ENCODE measurements at places on chromosomes 6 and 20.

DNA sequence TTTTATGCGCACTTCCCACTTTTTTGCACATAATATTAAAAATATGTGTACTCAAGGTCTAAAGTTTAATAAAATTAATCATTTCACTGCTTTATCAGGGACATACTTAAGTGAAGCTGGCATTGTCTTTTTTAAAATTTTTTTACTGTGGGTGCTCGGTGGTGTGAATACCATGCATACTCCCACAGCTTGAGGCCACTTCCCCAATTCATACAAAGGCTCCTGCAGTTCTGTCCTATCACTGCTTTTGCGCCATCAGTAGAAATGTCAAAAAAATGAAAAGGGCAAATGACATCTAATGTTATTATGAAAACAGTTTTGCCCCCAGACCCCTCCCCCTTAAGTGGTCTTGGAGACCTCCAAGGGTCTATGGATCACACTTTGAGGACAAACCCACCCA lies 464.1 kb upstream of the ARID1B start:
- DNase-seq = no peak

DNA sequence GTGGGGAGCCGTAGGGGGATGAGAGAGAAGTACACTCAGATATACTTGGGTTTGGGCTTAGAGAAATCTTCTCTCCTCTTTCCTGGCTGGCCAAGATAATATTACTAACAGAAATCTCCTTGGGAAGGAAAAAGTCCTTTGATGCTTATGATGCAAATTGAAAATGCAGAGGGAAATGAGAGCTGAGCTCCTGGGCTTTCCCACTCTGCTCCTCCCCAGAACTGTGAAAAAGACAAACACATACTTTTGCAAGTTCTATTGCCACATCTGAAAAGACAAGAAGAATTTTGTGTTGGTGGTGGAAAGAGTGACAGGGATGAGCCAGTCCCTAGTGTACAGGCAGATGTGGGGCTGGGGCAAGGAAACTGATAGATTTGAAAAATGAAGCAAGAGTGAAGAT lies 185.9 kb downstream of the ANKRD60 start:
- no peak for DNase-seq

GRCh38 chr6:111837641-111838500 lies 35.4 kb downstream of the FYN start:
- DNase-seq = no peak

DNA sequence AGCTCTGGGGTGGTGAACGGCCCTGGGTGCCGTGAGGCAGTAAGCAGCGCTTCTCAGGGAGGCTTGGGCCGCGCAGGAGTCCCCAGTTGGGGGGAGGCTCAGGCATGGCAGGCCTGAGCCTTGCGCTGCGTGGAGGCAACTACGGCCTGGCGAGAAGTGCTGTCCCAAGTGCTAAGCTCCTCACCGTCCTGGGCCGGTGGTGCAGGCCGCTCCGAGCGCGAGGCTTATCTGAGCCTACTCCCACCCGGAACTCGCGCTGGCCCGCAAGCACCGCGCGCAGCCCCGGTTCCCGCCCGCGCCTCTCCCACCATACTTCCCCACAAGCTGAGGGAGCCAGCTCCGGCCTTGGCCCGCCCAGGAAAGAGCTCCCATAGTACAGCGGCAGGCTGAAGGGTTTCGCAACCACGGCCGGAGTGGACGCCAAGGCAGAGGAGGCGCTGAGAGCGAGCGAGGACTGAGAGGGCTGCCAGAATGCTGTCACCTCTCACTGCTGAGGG lies 1.8 kb upstream of the WRNIP1 start:
- DNase-seq = no peak

GRCh38 chr6:143015300-143015706 lies 45.4 kb upstream of the AIG1 start:
- DNase-seq = no peak

DNA sequence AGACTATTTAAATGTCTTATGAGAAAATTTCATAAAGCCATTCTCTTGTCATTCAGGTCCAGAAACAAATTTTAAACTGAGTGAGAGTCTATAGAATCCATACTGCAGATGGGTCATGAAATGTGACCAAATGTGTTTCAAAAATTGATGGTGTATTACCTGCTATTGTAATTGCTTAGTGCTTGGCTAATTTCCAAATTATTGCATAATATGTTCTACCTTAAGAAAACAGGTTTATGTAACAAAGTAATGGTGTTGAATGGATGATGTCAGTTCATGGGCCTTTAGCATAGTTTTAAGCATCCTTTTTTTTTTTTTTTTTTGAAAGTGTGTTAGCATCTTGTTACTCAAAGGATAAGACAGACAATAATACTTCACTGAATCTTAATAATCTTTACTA lies 5.0 kb downstream of the MARCKS start:
- no peak for DNase-seq
